Right renal pelvis (tissue), 4 donors: ENCODE measurements at places on chromosomes 11 and 22.

DNA sequence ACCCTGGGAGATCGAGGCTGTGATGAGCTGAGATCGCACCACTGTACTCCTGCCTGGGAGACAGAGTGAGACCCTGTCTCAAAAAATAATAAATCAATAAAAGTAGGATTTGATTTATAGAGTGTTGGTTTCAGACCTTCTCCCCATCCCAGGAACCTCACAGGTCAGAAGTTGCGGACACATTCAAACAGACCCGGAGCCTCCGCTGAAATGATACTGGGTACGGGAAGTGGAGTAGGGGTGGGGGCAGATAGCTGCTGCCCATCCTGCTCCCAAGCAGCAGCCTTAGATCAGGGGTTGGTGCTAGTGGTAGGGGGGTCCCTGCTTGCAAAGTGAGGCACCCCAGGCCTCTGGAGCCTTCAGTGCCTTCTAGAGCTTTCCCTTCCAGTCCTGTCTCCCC is 7.8 kb downstream of the PRDM11 start:
- DNase-seq, result no peak

DNA sequence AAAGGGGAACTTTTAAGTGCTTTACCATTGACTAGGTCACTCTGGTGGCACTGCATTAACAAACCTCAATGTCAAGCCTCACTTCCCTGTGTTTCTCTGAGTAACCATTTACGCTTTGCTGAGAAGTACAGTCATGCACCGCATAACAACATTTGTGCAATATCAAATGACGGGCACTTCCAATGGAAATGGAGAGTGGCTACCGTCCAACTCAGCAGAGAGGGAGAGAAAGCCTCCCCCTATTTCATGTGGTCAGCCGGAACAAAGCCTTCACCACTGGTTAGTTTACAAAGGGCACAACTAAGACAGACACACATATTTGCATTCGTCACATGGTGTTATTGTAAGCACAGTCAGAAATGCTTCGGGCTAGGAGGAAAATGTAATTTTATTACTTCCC is 117.3 kb downstream of the RASSF10 start:
- DNase-seq, result no peak

GRCh38 chr11:11036185-11036847 is 178.5 kb upstream of the ZBED5 start:
- DNase-seq, result no peak

GRCh38 chr11:94728541-94728940 is 39.6 kb upstream of the AMOTL1 start:
- no peak for DNase-seq

- no peak for DNase-seq
These were observed 23.2 kb upstream of the NAV2 start for GRCh38 chr11:19689281-19690000.

GRCh38 chr11:9571071-9571762 is 2.3 kb upstream of the WEE1 start:
- no peak for DNase-seq

DNA sequence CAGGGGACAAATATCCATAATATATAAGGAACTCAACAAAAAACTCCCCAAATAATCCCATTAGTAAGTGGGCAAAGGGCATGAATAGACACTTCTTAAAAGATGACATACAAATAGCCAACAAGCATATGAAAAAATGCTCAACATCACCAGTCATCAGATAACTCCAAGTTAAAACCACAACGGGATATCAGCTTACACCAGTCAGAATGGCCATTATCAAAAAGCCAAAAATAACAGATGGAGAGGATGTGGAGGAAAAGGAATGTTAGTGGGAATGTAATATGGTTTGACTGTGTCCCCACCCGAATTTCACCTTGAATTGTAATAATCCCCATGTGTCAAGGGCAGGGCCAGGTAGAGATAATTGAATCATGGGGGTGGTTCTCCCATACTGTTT is 350.1 kb downstream of the GUCY1A2 start:
- DNase-seq, result no peak

DNA sequence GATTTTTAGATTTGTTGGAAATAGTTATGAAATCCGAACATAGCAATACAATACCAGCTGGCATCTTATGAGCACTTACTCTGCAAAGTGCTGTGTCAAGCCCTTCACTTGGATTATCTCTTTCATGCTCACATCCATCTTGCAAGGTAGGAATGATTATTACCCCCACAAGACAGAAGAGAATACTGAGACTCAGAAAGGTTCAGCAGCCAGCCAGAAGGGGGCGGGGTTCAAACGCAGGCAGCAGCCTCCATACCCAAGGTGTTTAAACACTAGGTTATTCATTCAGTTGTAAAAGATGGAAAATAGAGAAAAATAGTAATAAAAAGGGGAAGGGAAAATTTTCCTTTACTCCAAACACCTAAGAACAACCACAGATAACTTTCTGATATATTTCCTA is 158.5 kb downstream of the CCDC34 start:
- DNase-seq, result no peak
